ENCODE measurements at places on chromosomes 7 and 10.

DNA sequence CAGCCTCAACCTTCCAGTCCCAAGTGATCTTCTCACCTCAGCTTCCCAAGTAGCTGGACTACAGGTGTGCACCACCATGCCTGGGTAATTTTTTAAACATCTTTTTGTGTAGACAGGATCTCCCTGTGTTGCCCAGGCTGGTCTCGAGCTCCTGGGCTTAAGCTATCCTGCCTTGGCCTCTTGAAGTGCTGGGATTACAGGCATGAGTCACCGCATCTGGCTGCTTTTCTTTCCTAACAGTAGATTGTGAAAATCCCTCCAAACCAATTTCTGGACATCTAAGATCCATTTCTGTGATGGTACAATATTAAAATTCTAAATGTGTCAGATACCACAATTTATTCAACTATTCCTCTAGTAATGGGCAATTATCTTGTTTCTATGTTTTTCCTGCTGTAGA is 38.7 kb downstream of the RAB18 start:
- no peak for DNase-seq

- no peak for DNase-seq
These were observed 1.3 kb upstream of the SH2D4B start for GRCh38 chr10:80536361-80536835.

GRCh38 chr10:97204826-97205679 is 19.3 kb upstream of the SLIT1 start:
- no peak for DNase-seq

DNA sequence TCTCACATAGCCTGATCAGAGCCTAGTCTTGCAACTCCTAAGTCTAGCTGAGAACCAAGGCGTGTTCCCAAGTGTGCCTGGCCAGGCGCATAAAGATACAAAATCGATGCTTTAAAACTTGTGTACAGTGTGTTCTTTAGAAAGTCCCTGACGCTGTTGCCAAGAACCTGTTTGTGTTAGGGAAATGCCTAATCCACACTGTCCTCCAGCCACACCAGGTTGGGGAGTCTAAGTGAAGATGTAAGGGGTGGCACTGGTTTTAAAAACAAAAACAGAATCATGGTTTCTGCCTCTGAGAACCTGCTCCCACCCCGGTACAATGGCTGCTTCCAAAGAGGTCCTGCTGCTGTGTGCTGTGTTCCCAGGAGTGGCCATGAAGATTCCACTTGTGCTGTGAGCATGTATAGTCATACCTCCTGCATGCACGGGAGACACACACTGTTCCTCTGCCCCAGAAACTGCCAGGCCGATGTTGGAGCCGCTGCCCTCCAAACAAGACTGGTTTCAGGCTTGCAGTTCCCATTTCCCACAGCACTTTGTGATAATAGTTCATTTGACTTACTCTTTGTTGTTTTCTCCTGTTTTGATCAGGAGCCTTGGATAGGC is 88.5 kb downstream of the CCNY start:
- DNase-seq = no peak

DNA sequence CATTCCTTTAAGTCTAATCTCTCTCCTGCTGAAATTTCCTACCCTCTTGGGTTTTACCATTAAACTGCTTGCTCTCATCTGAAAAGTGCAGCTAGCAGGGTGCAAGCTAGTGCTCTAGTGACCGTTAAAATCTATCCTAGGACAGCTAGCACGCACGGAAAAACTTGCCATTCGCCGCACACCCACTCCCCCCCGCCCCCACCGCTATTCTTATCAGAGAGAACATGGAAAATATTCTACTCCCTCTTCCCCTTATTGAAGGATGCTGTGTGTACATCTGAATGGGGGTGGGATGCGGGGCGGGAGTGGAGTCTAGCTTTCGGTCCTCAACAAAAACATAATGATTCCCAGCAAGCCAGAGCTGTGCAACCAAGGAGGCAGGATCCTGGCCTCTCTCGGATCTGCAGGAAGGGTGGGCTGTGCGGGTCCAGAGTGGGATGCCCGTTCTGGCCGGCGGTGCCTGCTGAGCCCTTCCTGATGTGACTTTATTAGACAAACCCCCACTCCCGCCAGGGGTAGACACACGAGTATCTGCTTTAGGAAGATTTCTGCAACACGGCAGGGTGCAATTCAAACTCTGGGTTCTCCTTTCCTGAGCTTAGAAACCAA is 1.1 kb upstream of the ADRA2A start:
- DNase-seq = no peak

DNA sequence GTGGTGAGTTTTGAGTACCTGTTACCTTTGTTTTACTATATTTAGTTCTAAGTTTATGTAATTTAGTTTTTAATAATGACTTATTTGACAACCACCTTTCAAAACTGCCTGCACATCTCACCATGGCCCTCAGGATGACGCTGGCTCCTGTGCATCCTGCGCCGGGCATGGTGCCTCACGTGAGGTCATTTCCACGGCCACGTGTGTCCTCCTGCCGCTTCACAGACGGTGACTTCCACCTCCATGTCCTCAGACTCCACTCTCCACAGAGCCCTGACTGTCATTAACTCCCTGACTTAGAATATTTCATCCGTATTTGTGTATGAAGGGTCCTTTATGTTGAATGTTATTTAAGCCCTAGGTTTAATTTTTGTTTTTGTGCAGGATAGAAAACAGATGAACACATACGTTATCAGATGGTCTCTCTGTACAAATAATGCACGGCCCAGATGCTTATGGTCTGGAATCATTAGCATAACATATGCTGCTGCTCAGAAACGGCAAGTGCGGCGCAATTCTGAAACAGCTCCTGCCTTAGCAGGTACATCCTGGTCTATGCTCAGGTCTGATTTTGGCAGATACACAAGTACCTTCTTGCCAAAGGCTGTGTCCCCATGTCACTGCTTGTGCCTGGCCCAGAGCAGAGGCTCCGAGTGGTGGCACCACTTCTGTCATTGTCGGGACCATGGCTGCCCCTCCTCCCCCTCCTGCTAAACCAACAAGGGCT is 155.8 kb downstream of the WDR37 start:
- DNase-seq = no peak

DNA sequence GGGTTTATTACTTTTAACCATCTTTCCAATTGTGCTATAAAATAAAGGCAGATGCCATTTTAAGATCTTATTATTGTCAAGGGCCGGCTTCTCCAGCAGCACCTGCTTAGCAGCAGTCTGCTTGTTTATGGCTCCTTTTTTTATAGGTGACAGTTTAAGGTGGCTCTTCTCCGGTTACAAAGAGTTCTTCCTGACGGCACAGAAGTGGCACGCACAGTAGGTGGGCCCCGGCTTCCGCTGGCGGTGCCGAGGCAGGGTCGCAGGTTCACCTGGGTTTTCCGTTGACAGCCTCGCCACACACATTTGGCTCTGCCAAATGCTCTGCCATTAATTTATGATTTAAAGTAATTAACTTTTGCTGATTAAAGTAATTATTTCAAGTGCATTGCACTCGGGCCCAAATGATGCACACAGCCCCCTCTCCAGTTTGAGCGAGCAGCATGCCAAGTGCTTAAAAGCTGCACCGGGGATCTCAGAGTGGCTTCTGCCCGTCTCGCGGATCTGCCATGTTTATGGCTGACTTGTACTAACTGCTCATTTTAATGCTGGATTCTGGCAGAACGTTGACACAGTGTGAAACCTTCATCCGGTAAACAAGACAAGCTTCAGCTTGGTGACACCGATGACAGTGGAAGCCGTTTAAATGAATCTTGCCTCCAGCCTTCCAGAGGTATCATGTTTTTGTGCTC is 355.1 kb upstream of the MKI67 start:
- DNase-seq = no peak

GRCh38 chr10:44929356-44930255 is 18.5 kb downstream of the TMEM72 start:
- no peak for DNase-seq

- no peak for DNase-seq
These were observed 55.8 kb downstream of the PTN start for GRCh38 chr7:137287651-137288258.

- no peak for DNase-seq
These were observed 28.2 kb downstream of the UBE2H start for GRCh38 chr7:129924602-129925001.
